ENCODE measurements at places on chromosomes 7 and 10.

- DNase-seq, result no peak
Measured at GRCh38 chr7:79454361-79454960, 994 bp upstream of the MAGI2 start.

DNA sequence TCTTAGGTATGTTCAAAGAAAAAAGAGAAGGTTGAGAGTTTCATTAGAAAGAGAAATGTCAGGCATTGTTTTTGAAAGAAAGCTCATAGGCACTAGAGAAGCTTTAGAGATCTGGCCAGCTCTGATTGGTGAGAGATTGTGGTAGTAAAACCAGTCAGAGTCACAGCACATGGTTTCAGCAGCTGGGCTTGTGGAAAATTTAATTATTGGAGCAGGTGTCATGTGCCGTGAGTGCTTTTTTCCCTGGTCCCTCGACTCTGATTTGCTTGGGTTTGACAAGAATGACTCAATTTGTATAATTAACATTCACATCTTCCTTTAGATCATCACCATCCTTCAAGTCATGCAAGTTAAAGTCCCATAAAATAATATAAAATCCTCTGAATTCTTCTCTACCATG lies 35.2 kb downstream of the MRPL32 start:
- no peak for DNase-seq

GRCh38 chr10:97075961-97076525 lies 109.7 kb downstream of the SLIT1 start:
- DNase-seq, result no peak

GRCh38 chr10:4399556-4399955 lies 426.5 kb upstream of the AKR1E2 start:
- no peak for DNase-seq

DNA sequence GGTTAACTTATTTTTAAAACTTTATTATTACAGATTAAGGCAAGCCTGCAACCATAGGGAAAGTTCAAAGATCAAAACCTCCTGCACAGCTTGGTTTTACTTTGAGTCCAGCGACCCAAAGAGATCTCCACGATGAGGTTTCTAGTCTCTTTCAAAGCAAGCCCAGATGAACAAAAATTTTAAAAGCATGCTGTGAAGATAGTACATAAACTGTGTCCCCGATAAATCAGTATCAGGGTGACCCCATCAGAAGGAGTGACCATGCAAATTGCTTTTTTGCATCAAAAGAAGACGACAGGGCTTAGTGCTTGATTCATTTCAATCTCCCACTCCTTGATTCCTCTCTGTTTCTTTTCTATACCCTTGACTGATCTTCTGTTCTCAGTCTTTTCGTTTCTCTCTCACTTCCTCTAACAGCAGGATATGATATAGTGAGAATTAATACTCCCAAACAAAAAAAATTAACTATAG lies 16.0 kb upstream of the DNTT start:
- DNase-seq, result no peak

DNA sequence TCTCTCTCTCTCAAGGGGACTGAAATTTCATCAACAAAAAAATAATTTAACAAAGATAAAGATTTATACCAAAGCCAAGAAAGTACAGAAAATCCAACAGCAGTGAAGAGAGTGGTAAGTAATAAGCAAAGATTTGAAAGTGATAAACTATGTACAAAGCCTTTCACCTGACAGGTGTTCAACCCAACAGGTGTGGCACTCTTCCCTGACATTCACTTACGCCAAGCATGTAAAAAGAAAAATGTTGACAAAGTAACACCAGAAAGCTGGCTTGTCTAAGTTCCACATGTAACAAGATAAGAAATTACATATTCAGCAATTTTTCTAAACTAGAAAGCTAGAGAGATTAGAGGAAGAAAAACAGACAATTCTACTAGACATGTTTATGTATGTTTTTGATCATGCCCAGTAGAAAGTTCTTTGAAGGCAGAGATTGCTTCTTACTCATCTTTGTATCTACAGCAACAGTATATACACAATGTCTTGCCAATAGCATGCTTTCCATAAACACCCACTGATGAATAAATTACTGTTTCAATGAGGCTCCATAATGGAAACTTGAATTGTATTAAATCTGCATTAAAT lies 468.5 kb downstream of the PARD3 start:
- no peak for DNase-seq

DNA sequence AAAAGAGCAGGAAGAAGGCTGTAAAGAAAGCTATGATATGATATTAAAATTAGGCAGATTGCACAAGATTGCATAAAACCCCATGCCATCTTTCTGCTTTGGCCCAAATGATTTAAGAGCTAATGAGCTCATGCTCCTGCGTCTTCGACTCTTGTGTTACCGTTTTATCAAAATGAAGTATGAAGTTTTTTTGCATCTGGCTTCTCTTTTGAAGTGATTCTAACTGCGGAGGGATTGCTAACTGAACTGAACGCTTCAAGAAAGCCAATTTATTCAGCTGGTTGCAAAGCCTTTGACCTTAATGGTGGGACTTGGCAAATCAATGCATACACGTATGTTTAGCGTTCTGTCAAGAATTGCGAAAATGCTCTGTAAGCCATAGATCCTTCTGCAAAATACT lies 282.9 kb downstream of the TWIST1 start:
- no peak for DNase-seq

DNA sequence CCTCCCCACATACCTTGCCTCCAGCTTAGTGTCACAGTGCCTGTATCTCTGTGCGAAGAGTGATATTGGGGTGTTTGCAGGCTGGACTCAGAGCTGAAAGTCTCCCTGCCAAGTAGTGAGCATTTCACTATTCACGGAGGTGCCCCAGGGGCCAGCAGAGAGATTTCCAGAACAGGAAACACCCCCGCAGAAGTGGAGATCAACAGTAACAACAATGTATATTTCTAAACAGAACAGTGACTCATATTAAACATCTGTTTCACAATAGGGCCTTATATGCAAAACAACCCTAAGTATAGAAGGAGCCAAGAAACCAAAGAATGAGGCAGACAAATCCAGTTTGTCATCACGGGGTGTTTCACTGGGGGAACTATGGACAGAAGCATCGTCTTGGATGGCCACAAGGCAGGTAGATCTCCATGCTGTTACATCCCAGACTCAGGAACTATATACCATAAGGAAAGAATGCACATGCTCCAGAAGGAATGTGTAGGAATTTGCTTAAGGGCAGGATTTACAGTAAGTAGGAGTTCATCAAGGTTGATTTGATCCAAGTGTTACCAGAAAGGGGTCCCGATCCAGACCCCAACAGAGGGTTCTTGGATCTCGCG lies 29.3 kb upstream of the CCL24 start:
- DNase-seq, result peak; percentile 23

Measured in kidney epithelial cell (primary cell).